Spinal cord (tissue), 10 donors: ENCODE measurements at places on chromosomes 5 and 9.

DNA sequence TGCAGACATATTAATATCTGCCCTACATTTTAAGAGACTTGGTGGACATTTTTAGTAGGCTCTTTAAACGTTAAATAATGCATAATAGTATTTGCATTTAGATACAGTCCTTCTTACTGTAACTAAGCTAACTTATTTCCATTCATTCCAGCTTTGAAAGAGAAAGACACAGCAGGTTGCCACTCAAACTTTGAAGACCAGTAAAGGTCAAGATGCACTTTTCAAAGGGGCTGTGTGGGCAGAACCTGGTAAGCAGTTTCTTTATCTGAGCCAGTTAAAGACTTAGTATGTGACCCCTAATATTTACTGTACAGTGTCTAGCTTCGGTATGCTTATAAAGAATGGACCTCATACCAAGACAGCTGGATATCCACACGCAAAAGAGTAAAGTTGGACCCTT lies 20.8 kb downstream of the PLGRKT start:
- DNase-seq: no peak

DNA sequence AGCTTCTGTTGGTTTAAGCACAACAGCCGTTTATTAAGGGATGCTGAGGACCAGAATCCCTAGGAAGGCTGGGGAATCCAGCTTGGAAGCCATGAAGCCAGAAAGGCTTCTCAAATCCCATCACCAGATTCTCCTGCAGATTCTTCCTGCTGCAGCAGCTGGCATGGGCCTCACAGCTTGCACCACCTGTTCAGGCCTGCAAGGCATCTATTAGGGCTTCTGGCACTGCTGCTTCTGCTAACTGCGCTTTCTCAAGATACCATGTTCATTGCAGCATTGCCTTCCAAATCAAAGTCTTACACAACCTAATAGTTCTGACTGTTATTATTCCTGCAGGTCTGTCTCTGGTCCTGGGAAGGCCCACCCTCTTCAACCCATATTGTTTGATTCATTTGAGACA lies 51.2 kb upstream of the ZNF366 start:
- peak; percentile 46 for DNase-seq

DNA sequence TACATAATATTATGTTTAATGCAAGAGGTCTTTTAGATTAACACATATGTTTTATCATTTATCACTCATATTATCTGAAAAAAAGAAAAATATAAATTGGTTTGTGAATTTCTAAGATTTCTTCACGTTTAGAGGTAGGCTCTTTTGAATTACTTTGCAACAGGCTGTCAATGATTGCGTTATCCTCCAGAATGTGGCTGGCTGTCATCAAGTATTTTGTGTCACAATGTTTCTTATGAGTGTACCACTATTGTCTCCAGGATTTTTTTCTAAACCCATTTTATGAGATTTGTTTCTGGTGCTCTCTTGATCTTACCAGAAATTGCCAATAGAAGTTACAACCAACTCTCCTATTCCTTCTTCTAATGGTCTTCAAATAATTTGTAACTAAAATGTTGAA lies 307.9 kb downstream of the DMAC1 start:
- DNase-seq: no peak

GRCh38 chr5:133827011-133827410 lies 141.4 kb downstream of the C5orf15 start:
- no peak for DNase-seq

DNA sequence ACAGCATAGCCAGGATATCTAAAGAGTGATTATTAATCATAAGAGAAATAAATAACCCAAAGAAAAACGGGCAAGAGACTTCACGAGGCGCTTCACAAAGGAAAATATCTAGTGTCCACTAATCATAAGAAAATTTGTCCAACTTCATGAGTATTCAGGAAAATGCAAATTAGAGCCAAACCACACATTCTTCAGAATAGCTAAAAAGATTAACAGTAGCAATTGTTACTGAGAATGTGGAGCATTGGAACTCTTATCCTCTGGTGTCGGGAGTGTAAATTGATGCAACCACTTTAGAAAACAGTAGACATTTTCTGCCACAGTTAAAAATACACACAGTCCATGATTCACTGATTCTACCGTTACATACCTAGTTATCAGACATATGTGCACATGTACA lies 145.7 kb downstream of the CWC27 start:
- no peak for DNase-seq

DNA sequence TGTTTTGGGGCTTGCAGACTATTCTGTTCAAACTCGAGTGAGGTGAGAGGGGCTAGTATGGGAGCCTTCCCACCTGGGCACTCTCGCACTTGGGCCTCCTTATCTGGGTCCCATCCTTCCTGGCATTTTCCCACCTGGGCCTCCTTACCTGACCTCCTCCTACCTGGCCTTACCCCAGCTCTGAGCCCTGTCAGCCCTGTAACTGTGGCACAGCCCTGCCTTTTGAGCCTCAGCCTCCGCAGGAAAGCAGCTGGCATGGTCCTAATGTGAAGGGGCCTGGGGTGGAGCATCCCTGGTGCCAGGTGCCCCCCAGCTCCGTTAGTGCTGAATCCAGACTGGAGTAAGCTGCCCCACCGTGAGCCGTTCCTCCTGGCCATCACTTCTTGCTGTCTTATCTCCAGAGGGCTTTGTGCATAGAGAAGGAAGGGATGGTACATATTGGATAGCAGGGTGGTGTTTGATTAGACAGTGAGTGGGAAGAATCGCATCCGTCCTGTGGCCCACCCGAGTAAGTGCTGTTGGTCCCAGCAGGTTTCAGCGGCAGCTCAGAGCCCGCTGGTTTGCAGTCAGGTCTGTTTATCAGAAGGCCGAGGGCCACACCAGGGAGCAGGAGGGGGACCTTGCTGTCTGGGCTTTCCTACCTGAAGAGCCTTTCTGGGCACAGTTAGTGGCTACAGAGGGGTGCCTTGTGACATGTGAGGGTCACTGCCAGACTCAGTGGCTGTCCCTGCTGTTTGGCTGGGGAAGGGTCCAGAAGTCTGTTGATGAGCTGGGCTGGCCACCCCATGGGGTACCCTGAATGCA lies 76.5 kb downstream of the WNK2 start:
- DNase-seq: no peak

GRCh38 chr5:144183254-144183889 lies 12.7 kb downstream of the KCTD16 start:
- DNase-seq: peak; percentile 85

DNA sequence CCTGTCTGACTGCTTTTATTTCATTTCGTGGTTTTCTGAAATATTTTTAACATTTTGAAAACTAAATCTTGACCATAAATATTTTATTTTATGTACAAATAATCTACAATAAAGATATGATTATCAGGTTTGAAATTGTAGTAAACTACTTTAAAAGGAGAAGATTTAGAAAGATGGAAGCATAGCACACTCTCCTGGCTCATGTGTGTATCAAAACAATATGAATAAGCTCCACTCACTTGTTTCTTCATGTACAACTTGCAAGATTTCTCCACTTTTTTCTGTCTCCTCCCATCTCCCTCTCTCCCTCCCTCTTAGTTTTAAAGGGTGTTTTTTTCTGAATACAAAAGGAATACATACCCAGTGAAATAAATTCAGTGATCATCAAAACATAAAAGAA lies 15.4 kb upstream of the VPS13A start:
- DNase-seq: no peak

DNA sequence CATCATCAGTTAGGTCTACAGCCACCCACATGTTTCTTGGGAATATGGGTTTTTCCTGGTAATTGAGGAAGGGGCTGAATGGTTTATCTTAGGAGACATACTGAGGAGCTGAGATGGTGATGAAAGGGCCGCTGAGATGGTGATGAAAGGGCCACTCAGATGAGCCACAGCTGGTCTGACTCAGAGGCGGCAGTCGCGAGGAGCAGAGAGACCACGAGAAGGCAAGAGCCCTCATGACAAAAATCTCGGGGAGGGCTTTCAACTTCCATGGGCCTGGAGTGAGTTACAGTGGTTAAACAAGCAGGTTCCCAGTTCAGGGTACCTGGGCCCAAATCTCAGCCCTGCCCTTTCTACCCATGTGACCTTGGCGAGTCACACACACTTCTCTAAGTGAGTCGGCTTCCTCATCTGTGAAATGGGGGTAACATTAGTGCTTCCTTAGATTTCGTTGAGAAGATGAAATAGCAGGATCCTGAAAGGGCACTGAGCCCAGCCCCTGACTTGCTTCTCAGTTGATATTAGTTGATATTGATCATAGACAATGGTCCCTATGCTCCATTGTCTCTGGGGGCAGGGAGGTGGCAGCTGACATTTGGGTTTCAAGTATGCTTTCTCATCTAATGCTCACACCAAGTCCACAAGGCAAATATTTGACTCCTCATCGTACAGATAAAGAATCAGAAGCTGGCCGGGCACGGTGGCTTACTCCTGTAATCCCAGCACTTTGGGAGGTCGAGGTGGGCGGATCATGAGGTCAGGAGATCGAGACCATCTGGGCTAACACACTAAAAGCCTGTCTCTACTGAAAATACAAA lies 169.5 kb downstream of the RGS3 start:
- no peak for DNase-seq
